ENCODE measurements at places on chromosomes 3 and 15.

DNA sequence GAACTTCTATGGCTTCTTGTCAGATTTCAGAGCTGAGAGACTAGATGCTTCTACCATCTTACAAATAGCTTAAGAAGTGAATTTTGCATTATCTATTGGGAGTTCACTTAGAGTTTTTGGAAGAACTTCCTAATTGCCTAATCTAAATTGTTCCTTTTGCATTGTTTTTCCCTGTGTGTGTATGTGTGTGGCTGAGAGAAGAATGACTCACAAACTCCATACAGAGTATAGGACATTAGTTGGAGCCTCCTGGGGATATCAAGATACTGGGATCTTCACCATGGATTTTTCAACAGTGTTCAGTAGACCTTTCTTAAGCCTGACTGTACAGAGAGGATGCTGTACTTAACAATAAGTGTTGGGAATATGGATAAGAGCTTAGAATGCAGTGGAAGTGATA, 10.9 kb downstream of the TLNRD1 start:
- no peak for DNase-seq

DNA sequence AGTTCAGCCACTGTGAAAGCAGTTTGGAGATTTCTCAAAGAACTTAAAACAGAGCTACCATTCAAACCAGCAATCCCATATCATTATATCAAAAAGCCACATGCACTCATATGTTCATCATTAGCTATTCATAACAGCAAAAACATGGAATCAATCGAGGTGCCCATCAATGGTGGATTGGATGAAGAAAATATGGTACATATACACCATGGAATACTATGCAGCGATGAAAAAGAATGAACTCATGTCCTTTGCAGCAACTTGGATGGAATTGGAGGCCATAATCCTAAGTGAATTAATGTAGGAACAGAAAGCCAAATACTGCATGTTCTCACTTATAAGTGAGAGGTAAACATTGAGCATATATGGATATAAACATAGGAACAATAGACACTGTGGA, 32.1 kb downstream of the IMPG2 start:
- no peak for DNase-seq

GRCh38 chr3:141077631-141078030, 26.5 kb downstream of the SPSB4 start:
- no peak for DNase-seq

GRCh38 chr3:14284694-14285547, 106.3 kb downstream of the LSM3 start:
- no peak for DNase-seq

GRCh38 chr15:28885630-28886430, at the start of gene APBA2:
Gene APBA2 (plus strand): TSS chr15:28885974. CDS start chr15:29053885, 167,911 bp downstream.
- peak; percentile 70 for DNase-seq

GRCh38 chr3:83524901-83525300, 1433.9 kb upstream of the CADM2 start:
- no peak for DNase-seq

DNA sequence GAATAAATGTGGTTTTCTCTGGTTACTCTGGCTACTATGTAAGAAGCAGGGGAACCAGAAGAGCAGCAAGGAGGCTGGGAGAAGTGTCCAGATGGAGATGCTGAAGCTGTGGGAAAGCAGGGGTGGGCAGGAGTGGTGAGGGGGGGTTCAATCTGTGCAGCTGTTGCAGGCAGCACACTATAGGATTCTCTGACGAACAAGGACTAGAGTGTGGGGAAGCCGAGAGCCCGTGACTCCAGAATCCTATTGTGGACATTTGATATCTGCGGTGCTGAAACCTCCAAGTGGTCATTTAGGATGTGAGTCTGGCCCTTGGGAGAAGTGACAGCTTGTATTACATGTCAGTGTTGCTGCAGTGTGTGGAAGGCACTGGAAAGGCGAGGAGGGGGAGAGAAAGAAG, 60.5 kb downstream of the GABRB3 start:
- DNase-seq, result no peak

Data from CD4-positive, alpha-beta T cell treated with Interleukin-17A for 4 hours (primary cell).